ENCODE measurements at places on chromosomes 12 and 14.

DNA sequence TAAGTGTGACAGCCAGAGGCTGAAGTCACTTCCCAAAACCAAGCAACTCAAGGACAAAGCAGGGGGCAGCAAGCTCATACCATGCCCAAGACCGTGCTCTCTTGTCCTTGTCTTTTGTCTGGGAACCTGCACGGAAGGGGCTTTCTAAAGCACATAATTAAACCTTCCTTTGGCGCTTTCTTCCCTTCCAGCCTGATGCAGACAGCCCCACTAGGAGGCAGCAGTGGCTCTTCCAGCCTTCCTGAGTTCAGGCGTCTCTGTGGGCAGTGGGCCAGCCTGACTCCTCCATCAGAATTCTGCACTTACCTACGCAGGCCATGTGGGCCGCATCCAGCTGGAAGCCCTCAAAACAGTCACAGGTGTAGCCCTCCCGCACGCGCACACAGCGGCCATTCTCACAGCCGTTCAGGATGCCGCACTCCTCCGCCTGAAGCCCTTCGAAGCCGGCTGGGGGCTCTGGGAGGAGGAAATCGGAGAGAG lies 7.6 kb downstream of the ISCA2 start:
- peak; percentile 67 for DNase-seq

DNA sequence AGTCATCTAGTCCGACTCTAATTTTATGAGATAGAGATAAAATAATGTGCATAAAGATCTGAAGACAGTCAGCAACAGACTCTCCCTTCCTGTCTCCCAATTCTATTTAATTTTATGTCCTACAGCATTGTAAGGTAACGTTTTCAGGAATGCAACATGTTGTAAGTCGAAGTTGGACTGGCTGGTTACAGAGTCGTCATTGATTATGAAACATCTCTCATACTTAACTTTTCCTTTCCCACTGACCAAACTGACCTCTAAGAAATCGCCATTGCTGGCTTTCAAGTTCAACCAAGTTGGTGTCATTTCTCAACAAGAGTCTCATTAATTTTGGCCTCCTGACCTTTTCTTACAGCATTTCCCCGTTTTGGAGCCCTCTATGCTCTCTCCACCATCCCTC lies 4.9 kb upstream of the RIC8B start:
- no peak for DNase-seq

DNA sequence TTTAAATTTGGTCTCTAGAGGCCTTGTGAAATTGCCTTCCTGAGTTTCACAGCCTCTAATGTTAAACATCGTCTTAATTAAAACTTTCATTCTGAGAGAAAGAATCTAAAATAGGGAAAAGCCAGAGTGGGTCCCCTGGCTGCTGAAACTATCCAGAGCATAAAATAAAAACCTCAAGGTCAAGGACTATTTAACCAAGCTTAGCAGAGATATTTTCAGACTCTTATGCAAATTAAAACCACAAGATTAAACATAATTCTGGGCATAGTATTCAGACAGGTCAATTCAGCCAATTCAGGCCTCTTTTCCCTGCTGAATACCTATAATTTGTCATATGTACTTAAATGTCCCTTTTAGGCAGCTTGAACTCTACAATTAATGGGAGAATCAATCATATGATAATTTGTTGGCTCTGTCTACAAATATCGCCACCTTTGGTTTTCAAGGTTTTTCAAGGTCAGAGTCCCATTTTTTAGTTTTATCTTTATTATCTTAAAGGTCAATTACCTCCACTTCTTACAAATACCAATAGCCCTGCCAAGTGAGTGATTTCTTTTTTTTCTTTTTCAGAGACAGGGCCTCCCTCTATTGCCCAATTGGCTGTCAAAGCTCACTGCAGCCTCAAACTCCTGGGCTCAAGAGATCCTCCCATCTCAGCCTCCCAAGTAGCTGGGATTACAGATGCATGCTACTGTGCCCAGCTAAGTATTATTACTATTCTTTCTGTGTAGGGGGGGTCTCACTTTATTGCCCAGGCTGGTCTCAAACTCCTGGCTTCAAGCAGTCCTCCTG lies 257.1 kb downstream of the PHLDA1 start:
- no peak for DNase-seq

- DNase-seq, result peak; percentile 77
Observed at GRCh38 chr12:6613015-6613775, 6.0 kb upstream of the CHD4 start.

DNA sequence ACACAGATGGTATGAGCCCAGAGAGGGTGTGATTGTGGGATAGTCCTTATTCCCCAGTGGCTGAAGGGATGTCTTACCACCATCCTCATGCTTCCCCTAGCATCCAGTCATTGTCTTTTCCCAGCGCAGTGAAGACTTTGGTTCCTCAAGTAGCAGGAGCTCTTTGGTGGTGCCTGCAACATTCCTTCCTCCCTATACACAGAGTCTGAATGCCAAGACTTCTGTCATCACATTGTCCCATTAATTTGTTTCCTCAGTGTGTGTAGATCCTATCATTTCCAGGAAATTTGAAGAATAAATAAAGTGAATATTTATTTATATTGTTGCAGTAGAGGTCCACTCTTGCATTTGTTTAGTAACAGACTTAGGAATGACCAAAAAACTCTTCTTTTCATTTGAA lies 147.2 kb downstream of the DACT1 start:
- DNase-seq, result no peak

GRCh38 chr14:87304404-87304803 lies 688.6 kb downstream of the GALC start:
- DNase-seq, result no peak

DNA sequence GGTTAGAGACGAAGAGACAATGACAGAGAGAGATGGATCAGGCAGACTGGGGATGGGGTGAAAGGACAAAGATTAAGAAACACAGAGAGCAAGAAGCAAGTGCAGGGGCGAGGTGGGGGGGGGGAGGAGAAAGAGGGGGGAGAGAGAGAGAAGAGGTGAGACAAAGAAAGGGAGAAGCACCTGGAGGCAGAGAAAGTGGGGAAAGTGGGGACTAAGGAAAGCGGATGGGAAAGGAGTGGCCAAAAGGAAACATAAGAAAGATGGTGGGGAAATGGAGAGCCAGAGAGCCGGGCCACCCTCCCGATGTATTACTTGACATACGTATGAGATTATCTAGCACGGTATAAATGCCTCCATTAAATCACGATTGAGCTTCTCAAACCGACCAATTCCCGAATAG lies 18.5 kb upstream of the TBX3 start:
- no peak for DNase-seq

DNA sequence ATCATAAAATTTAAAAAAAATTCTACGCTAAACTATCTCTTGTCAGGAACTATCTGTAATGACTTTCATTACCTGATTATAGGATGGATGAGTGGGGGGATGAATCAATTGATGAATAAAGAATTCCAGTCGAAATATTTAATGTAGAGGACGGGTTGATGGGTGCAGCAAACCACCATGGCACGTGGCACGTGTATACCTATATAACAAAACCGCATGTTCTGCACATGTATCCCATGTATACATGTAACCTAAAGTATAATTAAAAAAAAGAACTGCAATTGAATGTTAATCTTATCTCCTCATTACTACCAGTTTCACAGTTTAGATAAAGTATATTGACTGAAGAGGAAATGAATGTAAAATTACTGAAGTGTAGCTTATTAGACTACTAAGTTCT lies 23.4 kb downstream of the LRRIQ1 start:
- DNase-seq, result no peak

DNA sequence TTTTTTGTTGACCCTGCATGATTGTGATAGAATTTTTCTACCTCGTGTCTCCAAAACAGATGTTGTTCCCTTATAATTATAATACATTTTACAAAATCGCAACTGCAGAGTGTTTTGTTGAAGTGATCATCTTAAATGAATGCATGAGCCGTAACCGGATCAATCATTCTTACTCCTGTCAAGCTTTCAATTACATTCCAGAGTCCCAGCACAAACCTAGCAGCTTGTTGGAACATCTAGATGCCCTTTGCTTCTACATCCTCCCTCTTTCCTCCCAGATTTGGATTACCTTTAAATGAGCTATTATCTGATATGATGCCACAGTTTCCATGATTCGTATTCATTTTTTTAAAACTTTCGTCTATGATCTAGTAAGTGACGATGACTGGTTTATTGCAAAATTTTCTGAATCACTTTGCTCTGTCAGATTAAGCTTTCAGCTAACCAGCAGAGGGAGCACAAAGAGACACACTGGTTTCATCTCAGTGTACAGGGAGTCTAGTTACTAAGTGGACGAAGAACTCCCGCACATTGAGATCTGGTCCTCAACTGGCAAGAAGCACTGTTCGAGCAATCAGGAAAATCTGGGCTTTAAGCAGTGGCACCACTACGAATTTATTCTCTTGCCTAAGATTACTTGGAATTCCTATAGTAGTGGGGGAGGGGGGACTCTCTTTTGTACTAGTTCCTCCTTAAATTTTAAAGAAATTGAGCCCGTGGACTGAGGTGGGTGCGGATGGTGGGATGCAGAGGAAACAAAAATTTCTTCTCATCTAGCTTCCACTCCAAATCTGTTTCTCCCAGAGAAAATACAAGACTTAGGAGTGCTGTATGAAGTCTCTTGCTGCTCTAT lies 40.9 kb downstream of the TSHR start:
- peak; percentile 43 for DNase-seq

DNA sequence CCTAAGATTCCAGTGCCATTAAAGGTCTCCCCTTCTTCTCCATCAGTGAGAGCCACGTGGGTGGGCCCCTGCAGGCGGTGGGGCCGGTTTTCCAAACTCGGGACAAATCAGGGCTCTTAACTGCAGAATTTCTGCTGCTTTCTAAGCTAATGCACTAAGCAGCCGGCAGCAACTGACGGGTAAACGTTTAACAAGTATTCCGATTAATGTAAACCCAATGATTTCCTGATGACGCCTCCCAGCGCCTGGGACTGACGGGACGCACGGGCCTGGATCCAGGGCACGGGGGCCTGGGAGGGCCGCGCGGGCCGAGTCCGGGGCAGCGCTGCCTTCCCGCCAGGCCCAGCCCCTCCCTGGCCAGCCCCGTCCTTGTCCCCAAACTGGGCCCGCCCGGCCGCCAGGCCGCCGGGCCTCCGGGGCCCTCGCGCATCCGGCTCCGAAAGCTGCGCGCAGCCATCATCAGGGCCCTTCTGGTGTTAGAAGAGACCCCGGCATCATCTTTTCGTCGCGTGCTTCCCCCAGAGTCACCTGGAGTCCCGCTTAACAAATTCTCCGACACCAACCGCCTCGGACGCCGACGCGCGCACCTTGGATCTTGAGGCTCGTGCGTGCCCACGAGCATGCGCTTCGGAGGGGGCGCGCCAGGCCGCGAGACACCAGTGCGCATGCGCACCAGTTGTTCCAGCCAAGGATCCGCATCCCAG lies at the start of gene MLH3:
Gene MLH3 (minus strand): TSS at position 616 of the 704 bp plus-strand sequence. CDS start 1,812 bp downstream, outside the sequence.
- peak; percentile 83 for DNase-seq
